ENCODE measurements at places on chromosomes 4 and X.

GRCh38 chr4:177444911-177445736 lies 2.9 kb upstream of the AGA start:
- no peak for DNase-seq

DNA sequence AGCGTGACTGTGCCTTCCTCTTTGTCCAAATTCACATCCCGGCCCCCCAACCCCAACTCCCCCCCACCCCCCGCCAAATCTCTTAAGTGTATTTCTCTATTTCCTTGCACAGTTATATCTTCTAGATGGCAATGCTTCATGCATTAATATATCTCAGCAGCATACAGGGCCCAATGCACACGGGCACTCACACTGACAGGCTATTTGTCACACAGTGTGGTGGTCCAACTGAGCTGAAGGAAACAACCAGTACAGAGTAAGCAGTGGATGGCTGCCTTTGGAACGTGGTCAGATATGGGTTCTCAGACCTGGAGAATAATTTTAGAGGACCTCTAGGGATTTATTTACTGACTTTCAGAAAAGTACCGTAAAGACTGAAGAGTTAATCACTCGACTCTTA lies 681 bp downstream of the EXOC1 start:
- peak; percentile 26 for DNase-seq

- peak; percentile 37 for DNase-seq
Measured at GRCh38 chrX:24498181-24498580, 33.1 kb downstream of the PDK3 start.

DNA sequence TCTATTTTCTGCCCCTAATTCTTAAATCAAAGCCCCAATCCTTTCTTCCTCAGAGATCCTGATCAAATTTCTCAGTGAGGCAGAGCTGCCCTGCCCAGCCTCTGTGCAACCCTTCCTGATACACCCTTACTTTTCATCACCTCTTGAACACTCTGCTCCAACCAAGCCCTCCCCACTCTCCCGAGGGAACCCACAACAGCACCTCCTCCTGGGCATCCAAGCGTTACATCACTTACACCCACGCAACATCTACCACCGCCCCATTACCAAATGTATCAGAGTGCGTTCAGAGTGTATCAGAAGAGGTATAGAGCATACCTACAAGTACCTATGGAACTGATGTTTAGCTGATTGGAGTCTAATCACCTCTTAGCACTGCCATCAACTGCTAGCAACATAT lies 186.5 kb downstream of the RAP1GDS1 start:
- no peak for DNase-seq

All from left hindlimb (tissue), 1 donor.